ENCODE measurements at places on chromosomes 6 and 20.
A peak's percentile ranks its signal among the peaks of the same experiment; 100 is the strongest.

DNA sequence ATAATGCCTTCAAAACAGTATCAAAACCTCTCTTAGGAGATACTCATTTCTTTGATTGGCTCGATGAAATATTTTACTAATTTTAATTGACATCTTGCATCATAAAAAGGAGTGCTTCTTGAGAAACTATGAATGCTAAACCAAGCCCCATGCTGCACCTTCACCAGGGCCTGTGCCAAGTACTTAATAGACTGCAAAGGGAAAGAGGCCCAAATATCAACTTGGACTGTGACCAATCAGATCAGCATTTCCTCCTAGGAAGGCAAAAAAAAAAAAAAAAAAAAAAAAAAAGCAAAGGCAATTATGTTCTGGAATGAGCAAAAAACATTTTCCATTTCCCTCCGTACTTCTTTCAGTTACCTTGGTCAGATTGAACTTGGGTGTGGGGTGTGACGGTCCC, 253.0 kb upstream of the SOX4 start:
- no peak overlapping the region for H3K27ac ChIP-seq
- H3K27me3 ChIP-seq = no peaks in the 10 kb centered on the region
- no peak for DNase-seq
- H3K36me3 ChIP-seq = no peaks in the 10 kb centered on the region
- no peaks in the 10 kb centered on the region for H3K4me1 ChIP-seq
- H3K4me3 ChIP-seq = no peak overlapping the region

- no peak overlapping the region for H3K27ac ChIP-seq
- peaks cover 55% of the 10 kb centered on the region for H3K36me3 ChIP-seq
- H3K4me1 ChIP-seq = peaks cover 18% of the 10 kb centered on the region
- no peak for DNase-seq
These were observed 9.8 kb downstream of the ZNF335 start for GRCh38 chr20:45962031-45962755.

DNA sequence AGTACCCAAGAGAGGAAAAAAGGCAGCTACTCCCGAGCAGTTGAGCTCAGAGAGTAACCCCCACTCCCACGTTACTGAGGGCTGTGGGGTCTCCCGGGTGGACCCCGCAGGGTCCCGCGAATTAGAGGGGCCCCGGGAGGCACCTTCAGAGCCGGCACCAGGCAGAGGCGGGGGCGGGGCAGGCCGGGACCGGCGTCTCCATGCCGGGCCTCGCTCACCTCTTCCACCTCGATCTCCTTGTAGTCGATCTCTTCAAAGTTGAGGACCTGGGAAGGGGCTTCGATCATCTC, 381 bp downstream of the MAP3K7 start:
- H3K4me1 ChIP-seq = peaks cover 3% of the 10 kb centered on the region
- peak overlapping the region; percentile 86 for H3K4me3 ChIP-seq
- H3K27ac ChIP-seq = peak overlapping the region; percentile 91
- no peaks in the 10 kb centered on the region for H3K36me3 ChIP-seq
- peak; percentile 1 for DNase-seq
- no peaks in the 10 kb centered on the region for H3K27me3 ChIP-seq

DNA sequence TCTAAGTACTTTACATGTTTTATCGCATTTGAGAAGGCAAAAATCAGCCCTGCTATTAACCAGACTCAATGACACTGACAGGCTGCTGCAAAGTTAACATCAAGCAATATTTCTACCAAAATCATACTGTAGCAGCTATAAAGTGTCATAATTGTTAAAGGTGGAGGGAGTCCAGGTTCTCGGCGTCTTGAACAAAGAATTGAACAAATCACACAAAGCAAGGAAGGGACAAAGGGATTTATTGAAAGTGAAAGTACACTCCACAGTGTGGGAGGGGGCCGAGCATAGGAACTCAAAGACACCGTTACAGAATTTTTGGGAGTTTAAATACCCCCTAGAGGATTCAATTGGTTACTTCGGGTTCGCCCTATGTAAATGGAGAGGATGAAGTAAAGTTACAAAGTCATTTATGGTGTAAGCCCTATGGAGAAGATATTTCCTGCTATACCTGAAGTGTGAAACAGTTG, 12.9 kb upstream of the ZNF391 start:
- no peaks in the 10 kb centered on the region for H3K36me3 ChIP-seq
- H3K4me3 ChIP-seq = no peak overlapping the region
- H3K27ac ChIP-seq = no peak overlapping the region
- H3K4me1 ChIP-seq = no peaks in the 10 kb centered on the region

- H3K4me1 ChIP-seq = no peaks in the 10 kb centered on the region
- H3K36me3 ChIP-seq = no peaks in the 10 kb centered on the region
- DNase-seq = no peak
- no peak overlapping the region for H3K4me3 ChIP-seq
These were observed 982.0 kb upstream of the EPHA7 start for GRCh38 chr6:94401311-94401710.

GRCh38 chr6:162572240-162572639, 155.3 kb downstream of the PRKN start:
- H3K36me3 ChIP-seq = no peaks in the 10 kb centered on the region
- no peak for DNase-seq
- H3K27ac ChIP-seq = no peak overlapping the region
- no peak overlapping the region for H3K4me3 ChIP-seq

DNA sequence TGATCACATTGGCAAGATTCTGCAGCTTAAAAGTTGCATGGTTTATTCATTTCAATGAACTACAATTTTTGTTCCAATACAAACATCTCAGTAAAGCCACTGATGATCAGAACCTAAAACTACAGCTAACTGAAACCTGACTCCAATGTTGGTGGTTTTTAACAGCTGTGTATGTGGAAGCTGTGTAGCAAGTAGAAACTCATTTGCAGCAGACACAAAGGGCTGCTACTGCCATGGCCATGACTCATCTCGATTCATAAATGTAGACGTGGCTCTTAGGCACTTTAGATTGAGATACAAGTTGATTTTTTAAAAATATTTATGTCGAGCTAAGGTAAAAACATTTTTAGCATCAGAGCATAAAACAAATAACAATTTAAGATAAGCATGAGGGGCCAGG, 19.5 kb upstream of the MAP3K4 start:
- DNase-seq = no peak
- no peaks in the 10 kb centered on the region for H3K36me3 ChIP-seq
- no peaks in the 10 kb centered on the region for H3K27me3 ChIP-seq

DNA sequence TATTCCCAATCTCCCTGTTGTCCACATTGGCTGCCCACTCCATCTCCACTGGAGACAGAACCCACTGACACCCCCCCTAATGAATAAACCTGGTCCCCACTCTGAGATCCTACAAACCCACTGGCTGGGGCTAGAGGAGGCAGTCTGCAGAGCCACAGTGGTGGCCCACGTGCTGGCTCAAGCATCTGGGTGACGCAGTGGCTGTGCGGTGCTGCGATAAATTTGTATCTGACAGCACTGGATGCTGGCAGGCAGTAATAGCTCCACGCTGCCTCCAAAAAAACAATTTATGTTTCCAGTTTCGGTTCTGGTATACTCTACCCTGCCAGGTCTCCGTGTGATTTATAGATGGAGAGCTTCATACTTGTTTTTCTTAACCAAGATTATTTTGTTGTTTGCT, 87.1 kb upstream of the SYNDIG1 start:
- H3K27me3 ChIP-seq = no peaks in the 10 kb centered on the region
- no peak overlapping the region for H3K4me3 ChIP-seq
- DNase-seq = no peak
